H9 (cell line): ENCODE measurements at places on chromosomes 16 and 17. TPM values are rescaled to one million over a fixed set of nuclear protein-coding genes. Genes with fewer than 3 reads are reported as not detected.

Gene WFDC1
- 0.24 and 0.29 TPM in 2 replicates for total RNA-seq

Gene TMEM238L
- not detected in 2 replicates for total RNA-seq

Gene PMFBP1
- total RNA-seq, result 1.6 and 2.7 TPM in 2 replicates

Gene KRT27
- not detected in 2 replicates for total RNA-seq

Gene ADAP2
- total RNA-seq, result 1.2 and 1.6 TPM in 2 replicates

Gene CDH5
- total RNA-seq, result 0.20 TPM in 1 of 2 replicates, not detected in the other

Gene SHISA9
- total RNA-seq, result 7.0 and 8.6 TPM in 2 replicates

Gene KRT20
- total RNA-seq, result not detected in 2 replicates

Gene KRT39
- not detected in 2 replicates for total RNA-seq

Gene ABR
- 31.3 and 34.7 TPM in 2 replicates for total RNA-seq

Gene MT1F
- 22.9 and 26.1 TPM in 2 replicates for total RNA-seq

Gene CES4A
- total RNA-seq, result 1.8 and 1.9 TPM in 2 replicates

Gene PHKG2
- 46.6 and 47.9 TPM in 2 replicates for total RNA-seq

- DNase-seq, result no peak
Measured at GRCh38 chr16:80619824-80620223, 79.0 kb downstream of the DYNLRB2 start.

DNA sequence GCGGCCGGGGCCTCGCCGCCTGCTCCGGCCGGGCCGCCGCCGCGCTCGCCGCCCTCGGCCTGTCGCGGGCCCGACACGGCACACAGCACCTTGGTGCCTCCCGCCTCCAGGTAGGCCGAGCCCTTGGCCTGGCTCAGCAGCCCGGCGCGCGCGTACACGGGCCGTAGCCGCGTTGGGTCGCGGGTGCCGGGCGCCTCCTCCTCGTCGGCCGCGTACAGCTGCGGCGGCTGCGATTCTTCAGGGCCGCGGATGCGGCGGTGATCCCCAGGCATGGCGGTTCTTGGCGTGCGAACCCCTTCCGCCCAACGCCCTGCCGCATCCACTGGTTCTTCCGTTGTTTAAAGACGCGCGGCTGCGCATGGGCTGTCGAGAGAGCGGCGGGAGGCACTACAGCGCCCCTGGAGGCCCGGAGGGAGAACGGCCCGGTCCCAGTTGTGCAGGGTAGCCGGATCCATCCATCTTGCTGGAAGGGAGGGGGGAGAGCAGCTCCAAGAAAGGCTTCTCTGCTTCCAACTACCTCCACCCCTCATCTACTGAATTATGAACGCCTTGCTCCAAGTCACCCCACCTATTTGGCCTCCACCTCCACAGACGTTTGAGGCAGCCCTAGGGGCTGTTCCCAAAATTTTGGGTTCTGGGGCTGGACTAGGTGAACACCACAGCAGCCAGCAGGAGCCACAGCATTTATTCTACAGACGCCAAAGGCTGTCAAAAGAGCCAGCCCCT lies at the start of gene EXOSC6:
Gene EXOSC6, minus strand, starts transcription at position 312 of the 726 bp plus-strand sequence. Its CDS starts 40 bp downstream, at position 272.
- DNase-seq, result peak; percentile 96

DNA sequence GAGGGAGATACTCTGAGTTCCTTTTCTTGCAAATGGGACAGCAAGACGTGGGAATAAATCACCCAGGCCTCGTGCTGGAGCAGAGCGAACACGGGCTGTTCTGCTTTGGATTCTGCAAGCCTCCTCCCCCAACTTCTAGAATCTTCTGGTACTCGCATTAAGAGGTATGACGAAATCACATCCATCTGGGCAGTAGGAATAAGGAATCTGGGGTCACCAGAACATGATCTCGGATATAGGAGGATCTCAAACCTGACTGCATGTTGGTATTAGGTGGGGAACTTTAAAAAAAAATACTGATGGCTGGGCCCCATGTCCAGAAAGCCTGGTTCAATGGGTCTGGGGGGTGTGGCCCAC lies 49.8 kb upstream of the USP7 start:
- no peak for DNase-seq

GRCh38 chr16:17696616-17697015 lies 225.9 kb upstream of the XYLT1 start:
- DNase-seq, result no peak

DNA sequence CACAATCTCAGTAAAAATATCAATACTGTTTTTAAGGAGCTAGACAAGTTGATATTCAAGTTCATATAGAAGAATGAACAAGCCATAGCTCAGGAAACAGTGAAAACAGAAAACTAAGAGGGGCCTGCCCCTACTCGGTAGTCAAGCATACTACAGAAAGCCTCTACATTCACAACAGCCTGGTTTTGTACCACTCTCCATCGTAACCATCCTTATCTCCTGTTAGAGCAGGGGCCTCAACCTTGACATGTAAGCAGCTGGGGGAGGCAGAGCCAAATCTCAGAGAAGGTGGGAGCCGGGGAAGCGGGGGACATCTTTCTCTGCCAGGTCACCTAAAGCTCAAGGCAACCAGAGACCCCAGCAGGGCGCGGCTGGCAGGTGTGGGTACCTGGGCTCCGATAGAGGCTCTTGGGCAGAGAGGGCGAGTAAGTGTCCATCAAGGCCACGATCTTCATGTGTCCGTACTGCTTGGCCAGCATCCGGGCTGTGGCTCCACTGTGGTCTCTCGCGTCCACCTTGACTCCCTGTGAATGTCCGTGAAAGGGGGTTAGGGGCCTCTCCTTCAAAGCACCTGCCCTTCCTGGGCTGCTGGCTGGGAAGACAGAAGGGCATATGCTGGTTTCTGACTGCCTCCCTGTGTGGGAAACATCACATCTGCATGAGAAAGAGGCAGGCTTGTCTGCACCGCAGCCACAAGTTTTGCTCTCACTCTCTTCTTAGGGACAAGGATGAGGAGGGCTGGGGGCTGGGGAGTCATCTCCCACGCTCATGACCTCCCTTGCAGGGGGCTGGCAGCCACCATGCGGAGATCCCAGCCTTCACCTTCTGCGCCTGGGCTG lies 20.2 kb downstream of the ANKS3 start:
- DNase-seq, result peak; percentile 54

DNA sequence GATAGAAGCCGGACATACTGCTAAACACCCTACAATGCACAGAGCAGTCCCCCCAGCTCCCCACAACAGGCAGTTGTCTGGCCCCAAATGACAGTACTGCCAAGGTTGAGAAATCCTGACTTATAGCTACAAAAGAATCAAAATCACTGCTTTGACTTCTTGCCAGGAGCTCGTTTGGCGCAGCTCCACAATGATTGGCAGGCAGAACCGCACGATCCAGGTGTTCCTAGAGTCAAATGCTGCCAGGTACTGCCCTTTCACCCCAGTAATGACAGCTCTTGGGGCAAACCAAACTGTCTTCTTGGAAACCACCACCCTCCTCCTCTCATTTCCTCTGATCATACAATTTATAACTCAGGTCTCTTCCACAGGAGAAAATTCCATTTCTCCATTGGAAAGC lies 2.2 kb upstream of the TMC5 start:
- no peak for DNase-seq

GRCh38 chr17:66789093-66789492 lies 45.8 kb upstream of the CACNG5 start:
- DNase-seq, result no peak

DNA sequence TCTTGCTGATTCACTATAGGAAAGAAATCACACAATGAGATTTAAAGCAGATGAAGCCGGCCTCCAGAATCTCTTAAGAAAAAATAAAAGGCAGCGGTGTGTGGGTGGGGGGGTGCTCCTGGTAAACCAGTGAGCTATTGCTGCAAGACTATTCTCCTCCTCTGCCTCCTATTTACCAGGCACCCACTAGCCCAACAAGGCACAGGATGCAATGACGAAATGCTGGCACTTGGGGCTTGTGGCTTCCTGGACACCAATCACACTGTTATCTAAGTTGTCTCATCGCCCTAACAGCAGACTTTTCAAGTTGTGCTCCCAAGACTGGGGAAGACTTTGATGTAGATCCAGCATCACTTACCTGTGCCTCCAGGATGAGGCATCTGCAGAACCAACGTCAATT lies 50.2 kb upstream of the NDRG4 start:
- no peak for DNase-seq

GRCh38 chr17:20095336-20096080 lies 86.3 kb downstream of the SPECC1 start:
- DNase-seq, result peak; percentile 84

GRCh38 chr16:59236804-59237458 lies 502.8 kb upstream of the GOT2 start:
- DNase-seq, result peak; percentile 48

- DNase-seq, result peak; percentile 91
Measured at GRCh38 chr17:43398724-43399595, at the start of gene ARL4D. Gene ARL4D (plus strand): TSS chr17:43398993. CDS start chr17:43399733, 740 bp downstream.

DNA sequence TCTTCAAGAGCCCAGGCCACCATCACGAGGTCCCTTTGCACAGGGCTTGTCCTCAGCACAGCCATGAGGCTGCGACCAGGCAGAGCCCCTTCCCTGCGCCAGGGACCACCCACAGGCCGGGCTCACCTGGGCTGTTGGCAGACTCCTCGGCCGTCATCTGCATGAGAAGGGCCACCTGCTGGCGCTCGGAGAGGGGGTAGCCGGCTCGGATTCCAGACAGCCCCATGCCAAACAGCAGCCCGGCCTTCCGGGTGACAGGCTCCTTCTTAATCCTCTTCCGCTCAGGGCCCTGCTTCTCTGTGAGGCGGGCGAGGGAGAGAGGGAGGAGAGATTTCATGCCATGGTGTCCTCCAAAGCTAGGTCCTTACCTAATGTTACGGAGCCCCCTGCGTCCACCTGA lies 73.4 kb downstream of the ZNF778 start:
- peak; percentile 98 for DNase-seq

DNA sequence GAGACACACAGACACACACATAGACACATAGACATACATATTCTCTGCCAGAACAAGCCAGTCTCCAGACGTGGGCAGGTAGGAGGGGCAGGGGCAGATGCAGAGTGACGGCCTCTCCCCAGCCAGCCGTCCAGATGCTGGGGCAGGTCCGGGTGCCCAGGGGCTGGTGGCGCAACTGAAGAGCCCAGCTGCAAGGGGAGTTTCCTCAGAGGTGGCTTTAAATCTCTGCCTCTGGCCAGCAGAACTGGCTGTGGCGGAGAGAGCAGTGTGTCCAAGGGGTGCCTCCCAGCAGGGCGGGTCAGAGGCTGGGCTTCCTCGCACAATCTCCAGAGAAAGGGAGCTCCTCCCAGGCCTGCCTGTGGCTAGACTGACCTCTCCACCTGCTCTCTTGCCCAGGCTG lies 9.4 kb upstream of the GCGR start:
- DNase-seq, result no peak

- DNase-seq, result no peak
Measured at GRCh38 chr17:82296511-82297279, 20.7 kb downstream of the CD7 start.

DNA sequence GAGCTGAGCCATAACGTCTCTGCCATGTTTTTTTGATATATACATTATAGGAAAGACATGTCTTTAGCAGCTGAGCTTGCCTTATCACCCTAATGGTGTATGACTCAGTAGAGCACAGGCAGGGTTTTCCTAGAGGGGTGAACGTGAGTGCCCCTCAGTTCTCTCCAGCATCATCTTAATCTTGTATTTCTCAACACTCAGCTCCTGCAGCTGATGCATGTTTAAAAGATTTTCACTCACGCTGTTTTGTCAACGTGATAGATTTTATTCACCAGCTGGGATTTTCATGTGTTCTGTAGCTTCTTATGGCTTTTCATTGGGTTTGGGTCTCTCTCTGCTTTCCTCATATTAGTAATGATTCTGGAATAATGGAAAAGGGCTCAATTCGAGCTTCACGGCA lies 186.0 kb upstream of the PMFBP1 start:
- DNase-seq, result no peak

DNA sequence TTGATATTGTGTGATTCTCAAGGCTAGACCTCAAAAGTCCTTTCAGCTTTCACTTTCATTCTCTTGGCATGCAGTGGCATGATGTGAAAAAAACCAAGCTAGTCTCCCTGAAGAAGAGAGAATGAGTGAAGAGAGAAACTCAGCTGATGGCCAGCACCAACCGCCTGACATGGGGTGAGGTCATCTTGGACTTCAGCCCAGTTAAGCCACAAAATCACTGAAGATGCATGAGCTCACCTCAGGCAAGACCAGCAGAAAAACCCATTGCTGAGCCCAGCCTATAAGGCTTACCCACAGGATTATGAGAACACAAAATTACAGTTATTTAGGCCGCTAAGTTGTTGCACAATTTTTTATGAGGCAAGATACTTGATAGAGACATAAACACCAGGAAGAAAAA lies 496.5 kb downstream of the TOX3 start:
- no peak for DNase-seq

- DNase-seq, result no peak
Measured at GRCh38 chr17:35730400-35731005, 936 bp upstream of the RASL10B start.

GRCh38 chr17:82687375-82687861 lies 11.1 kb downstream of the RAB40B start:
- no peak for DNase-seq

GRCh38 chr17:15397620-15398019 lies 56.2 kb upstream of the TEKT3 start:
- DNase-seq, result no peak

GRCh38 chr17:29379084-29379991 lies 10.8 kb upstream of the TAOK1 start:
- DNase-seq, result no peak

DNA sequence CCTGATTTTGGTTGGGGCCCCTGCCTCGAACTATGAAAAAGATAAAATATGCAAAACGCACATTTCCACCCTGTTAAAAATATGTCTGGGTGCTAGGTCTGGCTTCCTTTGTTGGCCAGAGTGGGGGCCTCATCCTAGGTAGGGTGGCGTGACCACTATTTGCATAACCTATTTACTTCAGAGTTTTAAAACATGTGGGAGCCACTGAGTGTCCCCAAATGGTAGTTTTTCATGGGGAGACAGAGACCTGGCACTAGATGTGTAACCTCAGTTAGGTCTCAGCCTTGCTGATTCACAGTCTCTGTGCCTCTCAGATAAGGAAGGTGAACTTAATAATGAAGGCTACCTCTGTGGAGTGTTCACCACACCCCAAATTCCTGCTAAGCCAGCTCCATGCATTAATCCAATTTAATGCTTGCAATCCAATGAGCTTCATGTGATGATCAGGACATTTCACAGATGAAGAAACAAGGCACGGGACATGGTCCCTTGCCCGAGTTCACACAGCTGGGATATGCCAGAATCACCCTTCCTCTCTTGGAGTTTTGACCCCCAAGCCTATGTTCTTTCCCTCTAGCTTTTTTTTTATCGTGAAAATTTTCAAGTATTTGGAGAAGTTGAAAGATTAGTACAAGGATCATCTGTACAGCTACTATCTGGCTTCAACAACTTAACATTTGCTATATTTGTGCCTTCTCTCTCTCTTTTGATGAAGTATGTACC lies 103.4 kb downstream of the IRF8 start:
- no peak for DNase-seq

DNA sequence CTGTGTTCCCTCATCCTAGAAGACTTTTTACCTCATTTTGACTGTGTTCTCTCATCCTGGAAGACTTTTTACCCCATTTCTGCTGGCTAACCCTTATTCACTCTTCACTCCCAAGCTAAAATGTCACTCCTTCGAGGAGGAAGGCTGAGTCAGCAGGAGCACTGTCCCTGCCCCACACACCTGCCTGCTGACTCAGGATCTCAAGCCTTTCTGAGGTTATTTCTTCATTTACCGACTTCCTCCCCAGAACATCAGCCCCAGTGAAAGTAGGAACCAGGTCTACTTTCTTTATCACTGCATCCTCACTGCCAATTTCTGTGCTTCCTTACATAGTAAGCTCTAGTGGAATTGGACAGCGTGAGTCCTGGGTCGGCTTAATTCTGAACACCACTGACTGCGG lies 220.6 kb downstream of the HS3ST4 start:
- DNase-seq, result no peak

GRCh38 chr17:82242698-82242976 lies 13.8 kb downstream of the SLC16A3 start:
- no peak for DNase-seq
